ENCODE measurements at places on chromosomes 16 and 17. TPM values are rescaled to one million over a fixed set of nuclear protein-coding genes. Genes with fewer than 3 reads are reported as not detected.
A peak's percentile ranks its signal among the peaks of the same experiment; 100 is the strongest.

DNA sequence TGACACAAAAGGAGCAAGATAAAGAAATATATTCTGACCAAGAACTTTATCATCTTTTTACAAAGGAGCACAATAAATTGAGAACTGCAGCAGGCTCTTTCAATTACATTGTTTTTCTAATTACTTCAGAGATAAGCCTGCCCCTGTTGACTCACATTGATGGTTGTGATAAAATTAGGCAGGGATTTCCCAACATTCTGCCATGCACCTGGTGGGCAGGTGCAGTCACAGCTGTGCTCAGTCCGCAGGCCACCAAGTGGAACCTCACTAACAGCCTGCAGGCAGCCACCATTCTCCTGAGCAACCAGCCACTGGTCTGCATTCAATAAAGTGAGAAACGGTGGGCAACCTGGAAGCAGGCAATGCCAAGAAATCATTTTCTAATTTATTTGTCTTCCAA lies 5.1 kb downstream of the FANCA start:
- no peak for DNase-seq

FNDC8 gene
- not detected for total RNA-seq

CD300LG gene
- total RNA-seq, result not detected

GRCh38 chr16:9134306-9134705 lies 42.9 kb downstream of the HAPSTR1 start:
- no peak for DNase-seq

DNA sequence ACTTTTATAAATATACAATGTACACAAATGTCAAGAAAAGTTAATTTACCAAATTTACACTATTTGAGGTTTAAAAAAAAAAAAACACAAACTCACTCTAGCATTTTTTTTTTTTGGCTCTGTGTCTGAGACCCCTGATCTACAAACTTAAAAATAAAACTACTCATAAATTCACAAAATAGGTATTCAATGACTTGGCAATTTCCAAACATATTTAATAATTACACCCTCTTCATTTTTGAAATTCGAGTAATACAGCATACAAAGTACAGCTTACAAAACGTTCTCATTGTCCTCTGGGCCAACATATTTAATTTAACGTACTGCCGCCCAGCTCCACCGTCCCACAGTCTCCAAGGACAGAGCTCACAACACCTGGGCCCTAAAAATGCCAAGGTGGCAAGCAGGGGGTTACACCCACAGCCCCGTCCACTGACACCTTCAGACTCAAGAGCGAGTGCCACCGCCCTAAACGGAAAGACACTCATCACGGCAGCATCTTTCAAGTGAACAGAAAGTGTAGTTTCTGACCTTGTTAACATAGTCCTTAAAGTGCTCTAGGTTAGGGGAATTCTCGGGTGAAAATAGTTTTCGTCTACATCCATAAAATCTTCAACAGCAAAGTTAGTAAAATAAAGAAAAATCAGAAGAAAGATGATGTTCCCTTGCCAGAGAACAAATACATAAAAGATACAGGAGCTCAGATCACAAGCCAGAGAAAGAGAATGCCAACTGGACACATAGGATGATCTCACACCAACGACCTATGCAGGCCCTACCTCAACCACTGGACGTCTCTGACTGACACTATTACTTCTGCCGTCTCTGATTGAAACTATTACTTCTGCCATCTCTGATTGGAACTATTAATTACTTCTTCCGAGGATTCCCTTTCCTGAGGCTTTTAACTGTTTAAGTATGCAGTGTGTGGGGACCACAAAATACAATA lies 4.2 kb downstream of the ADCY9 start:
- DNase-seq, result peak; percentile 44

- DNase-seq, result no peak
Observed at GRCh38 chr17:36931096-36931696, 6.1 kb upstream of the LHX1 start.

GRCh38 chr16:16144416-16144815 lies 78.9 kb downstream of the ABCC6 start:
- DNase-seq, result no peak

DNA sequence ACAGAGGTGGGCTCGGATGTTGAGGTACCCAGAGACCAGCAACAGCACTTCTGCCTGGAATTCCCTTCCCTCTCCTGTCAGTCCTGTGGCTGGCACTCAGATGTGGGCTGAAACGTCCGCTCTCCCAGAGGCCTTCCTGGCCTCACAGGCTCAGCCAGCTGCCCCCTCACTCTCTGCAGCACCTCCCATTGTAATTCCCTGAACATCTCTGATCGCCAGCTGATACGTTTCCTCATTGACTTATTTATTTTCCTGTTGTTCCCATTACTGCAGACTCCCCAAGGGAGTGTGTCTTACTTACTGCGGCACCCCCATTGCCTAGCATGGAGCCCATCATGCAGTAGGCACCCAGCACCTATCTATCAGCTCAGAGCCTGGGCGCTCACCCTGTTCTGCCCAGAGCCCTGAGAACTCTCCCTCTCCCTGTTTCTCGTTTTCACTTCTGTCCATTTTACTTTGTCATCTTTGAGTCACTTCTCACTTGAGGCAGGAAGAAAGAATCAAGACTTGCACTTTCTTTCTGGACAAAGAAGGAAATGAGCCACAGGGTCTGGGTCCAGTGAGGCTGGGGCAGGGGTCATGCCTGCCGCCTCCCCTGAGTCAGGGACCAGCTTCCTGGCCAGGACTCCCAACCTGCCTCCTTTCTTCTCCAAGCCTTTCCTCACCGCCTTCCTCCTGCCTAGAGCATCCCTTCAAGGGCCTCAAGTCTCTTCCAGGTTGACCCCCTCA lies 10.2 kb downstream of the CDH5 start:
- DNase-seq, result no peak

TBX6 gene
- total RNA-seq, result 1.9 TPM

MGAT5B gene
- 0.44 TPM for total RNA-seq

DNA sequence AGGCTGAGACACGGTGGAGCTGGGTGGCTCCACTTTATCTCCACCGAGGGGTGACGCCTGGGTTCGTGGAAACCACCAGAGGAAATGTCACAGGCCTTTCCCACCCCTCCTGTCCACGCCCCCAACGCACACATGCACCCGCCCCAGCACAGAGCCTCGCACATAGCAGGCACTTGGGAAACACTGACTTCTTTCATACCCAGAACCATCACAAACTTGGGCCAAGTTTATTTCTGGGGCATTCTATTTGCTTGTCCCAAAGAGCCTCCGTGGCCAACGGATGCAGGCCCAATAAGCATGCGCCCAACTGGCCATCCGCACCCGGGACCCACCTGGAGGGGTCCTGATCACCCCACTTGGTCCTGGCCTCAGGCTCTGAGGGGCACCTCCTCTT lies 3.3 kb downstream of the BCAR1 start:
- peak; percentile 60 for DNase-seq

DNA sequence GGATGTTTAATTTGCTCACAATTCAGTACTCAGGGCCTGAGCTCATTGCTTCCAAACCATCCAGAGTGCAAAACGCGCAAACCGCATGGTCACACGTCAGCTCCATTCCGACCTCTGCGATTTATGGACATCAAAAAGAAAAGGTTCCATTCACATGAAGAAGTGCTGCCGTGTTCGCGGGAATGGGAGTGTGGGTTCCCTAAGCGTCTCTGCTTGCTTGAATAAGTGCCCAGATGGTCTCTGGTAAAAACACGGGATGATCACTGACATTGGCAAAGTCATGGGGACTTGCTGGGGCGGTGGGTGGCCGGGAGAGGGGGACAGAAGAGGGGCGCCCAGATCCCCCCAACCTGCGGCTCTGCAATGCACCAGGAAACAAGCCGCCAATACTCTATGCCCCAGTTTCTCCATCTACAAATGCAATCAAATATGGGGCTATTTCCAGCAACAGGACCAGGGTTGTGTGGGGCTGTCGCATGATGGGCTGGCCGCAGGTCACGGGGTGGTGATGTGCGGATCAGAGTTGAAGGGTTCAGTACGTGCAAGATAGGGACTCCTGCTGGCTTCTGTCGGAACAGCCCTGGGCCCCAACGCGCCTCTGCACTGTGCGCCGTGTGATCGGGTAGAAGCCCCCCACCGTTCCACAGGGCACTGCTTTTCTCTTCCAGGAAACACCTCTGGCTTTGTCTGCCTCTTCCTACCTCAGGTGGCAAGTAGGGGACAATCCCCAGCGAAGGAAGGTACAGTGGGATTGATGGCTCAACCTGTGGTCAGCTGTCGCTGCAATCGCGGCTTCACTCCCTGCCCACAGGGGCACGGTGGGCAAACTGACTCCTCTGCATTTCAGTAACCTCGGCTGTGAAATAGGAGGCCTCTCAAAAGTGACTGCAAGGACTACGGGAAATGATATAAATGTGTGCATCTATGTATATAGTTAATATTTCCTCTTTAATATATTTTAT lies 11.2 kb downstream of the FOXF1 start:
- DNase-seq, result peak; percentile 25

ENPP7 gene
- total RNA-seq, result not detected

DNA sequence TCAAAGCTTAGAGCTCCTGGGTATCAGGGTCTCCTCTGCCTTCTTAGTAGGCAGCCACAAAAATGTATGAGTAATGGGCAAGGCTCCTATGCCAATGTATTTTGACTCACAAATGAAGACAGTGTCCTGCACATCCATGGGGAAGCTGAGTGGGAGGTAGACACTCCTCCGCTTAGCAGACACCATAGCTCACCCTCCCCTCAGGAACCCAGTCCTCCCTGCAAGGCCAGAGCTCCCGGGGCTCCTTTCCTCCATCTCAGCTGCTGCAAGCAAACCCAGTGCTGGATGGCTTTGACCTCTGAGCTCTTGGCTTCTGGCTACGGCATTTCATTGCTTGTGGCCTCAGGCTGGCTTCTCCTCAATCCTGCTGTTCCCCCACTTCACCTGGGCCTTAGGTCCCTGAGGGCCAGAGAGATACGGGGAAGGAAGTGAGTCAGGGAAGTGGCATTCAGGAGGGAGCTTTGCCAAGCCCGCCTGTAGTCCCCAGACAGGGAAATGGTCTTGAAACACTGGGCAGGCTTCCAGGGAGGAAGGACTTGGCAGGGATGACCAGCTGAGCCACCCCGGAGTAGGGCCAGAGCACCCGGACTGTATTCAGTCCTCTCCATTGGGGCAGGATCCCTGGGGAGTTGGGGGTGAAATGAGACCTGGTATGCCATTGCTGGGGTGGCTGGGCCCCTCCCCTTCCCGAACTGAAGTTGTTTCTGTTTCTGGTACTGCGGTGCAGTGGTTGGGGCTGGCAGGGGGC lies 4.5 kb downstream of the ABCC3 start:
- peak; percentile 98 for DNase-seq

ZNF469 gene
- total RNA-seq, result 1.4 TPM

DNA sequence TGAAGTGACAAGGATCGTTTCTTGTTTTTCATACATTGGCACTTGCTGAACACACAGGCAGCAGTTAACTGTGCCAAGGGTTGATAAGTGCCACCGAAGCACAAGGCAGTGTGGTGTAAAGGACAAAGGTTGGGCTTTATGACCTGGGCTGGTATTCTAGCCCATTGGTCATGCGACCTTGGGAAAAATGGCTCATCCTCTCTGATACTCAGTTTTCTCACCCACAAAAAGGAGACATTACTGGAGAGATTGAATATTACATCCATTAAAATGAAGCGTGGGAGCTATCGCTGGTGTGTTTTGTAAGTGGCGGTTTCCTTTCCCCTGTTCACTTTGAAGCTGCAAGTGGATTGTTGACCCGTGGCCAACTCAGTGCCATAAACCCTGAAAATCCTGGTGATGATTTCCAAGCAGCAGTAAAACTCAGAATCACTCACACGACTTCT lies 216.9 kb downstream of the HAPSTR1 start:
- DNase-seq, result no peak

PLD2 gene
- 29.2 TPM for total RNA-seq

DNA sequence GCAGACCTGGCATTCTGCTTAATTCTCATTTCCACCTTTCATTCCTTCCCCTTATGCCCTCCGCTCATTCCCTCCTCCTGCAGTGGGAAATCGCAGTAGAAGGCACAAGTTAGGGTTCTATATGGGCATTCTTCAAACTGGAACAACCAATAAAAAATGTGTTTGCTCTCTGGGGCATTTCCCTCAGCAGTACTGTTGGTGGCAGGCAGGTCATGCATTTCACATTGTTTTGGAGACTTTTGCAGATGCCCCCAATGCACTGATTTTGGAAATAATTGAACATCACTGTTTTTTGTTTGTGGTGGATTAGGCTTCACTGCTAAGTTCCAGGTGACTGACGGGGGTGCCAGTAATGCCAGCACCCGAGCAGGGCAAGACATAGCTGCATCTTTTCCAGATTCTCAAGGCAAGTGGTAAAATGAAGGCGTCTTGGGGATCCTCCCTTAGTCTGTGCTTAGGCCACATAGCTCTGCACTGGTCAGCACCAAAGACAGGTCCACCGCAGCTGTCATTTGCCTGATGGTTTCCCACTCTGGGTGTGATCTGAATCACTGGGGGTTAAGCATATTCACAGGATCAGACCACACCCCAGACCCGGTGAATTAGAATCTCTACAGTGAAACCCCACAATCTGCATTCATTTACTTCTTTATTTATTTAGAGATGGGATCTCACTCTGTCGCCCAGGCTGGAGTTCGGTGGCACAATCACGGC lies 304.5 kb downstream of the CPPED1 start:
- DNase-seq, result no peak

DNA sequence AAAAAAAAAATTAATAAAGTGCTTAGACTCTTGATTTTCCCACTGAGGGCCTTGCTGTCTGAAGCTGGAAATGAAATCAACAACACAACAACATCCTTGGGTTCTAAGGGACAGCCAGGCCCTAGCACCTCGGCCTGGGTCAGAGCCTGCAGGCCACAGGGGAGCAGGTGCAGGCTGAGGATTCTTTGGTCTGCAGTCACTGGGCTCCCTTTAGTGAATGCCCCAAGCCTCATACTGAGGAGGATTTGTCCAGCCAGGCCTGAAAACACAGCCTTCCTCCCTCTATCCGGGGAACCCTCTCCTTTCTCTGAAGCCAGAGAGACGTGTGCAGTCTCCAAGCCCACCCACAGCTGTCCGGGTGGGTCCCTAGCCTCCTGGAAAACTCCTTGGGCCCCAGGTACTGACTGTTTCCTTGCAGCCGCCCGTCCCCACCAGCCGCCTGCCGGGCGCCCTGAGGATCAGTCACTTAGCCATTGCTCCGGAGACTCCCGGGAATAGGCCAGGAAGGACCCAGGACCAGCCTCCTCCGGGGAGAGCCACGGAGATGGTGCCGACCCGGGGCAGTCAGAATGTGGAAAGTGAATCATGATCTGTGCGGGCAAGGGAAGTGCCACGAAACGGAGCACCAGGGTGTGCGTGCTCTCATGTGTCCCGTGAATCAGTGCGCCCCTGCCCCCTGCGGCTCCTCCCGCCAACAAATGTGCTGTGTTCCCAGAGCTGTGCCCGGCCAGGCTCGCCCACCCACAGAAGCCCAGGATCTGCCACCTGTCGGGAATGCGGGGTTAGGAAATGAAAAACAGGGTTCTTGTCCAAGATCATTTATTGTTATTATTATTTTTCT lies 91.0 kb downstream of the RTN4RL1 start:
- no peak for DNase-seq

PRSS53 gene
- 2.7 TPM for total RNA-seq

MBTPS1 gene
- total RNA-seq, result 93.4 TPM

OR1F1 gene
- not detected for total RNA-seq

METTL26 gene
- 50.0 TPM for total RNA-seq

KRT15 gene
- 5.4 TPM for total RNA-seq

DNA sequence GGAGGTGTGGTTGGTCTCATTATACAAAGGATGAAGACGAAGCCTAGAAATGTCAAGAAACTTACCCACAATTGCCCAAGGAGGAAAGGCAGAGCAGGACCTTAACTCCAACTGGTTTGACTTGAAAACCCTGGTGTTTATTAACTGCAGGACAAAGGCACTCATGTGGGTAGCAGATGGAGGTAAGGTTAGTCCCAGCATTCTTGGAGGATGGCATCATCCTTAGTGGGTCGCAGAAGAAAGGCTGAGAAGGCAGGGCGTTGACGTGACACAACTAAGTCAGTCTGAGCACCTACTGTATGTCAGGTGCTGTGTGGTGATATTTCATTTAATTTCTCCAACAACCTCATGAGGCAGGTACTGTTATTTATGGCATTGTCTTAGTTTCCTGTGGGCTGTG lies 101.3 kb downstream of the HAPSTR1 start:
- DNase-seq, result no peak
